ENCODE measurements at places on chromosomes 3 and 15. TPM values are rescaled to one million over a fixed set of nuclear protein-coding genes. Genes with fewer than 3 reads are reported as not detected.

The PRR23B gene
- not detected for total RNA-seq

The MUSTN1 gene
- total RNA-seq, result not detected

The DCP1A gene
- 12.2 TPM for total RNA-seq

The HTR3E gene
- total RNA-seq, result not detected

The ITGA11 gene
- total RNA-seq, result 13.9 TPM

The C3orf80 gene
- total RNA-seq, result 0.09 TPM

The RAB11A gene
- total RNA-seq, result 281 TPM

The HMG20A gene
- 35.5 TPM for total RNA-seq

The ZNF620 gene
- total RNA-seq, result 7.6 TPM

The CILP gene
- not detected for total RNA-seq

The SERP1 gene
- total RNA-seq, result 127 TPM

The ITIH3 gene
- 0.98 TPM for total RNA-seq

The CCDC54 gene
- total RNA-seq, result not detected

The NBEAL2 gene
- 15.4 TPM for total RNA-seq

The ARNT2 gene
- total RNA-seq, result under 0.01 TPM

The ASB14 gene
- not detected for total RNA-seq

The ANKRD34C gene
- not detected for total RNA-seq
